Breast epithelium (tissue), 4 donors: ENCODE measurements at places on chromosomes 3 and 15.

DNA sequence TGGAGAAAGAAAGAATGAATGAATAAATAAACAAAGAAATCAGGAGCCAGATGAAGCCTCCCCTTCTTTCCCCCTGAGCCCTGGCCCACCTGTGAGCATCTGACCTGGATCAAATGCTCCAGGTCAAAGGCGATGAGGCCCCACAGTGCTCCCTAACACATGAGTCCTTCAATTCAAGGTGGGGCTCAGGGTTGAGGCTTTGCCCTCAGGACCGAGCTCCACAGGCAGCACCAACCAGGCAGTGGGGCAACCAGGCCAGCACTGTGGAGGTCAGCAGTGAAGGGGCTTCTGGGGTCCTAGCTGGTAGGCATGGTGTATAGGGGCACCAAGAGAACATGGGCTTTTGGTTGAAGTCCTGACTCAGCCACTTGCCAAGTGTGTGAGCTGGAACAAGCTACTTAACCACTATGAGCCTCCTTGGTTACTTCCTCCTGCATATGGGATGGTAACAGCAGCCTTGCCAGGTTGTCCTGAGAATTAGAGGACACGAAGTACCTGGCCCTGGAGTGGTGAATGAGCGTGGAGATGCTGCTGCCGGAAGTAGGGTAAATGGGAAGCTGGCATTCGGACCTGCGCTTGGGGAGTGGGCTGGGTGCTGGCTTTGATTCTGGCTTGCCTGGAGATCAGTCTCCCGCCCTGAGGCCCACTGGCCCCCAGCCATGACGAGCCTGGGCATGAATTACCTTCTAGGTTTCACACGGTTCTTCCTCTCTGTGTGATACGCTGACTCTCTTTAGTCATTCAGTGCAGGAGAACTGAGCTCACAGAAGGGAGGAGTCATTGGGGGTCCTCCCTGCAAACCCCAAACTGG is 10.0 kb upstream of the PAQR5 start:
- H3K4me3 ChIP-seq: peak overlapping the region; percentile 43
- peak overlapping the region; percentile 32 for H3K27ac ChIP-seq
- DNase-seq: no peak
- H3K27me3 ChIP-seq: no peaks in the 10 kb centered on the region
- no peaks in the 10 kb centered on the region for H3K4me1 ChIP-seq

DNA sequence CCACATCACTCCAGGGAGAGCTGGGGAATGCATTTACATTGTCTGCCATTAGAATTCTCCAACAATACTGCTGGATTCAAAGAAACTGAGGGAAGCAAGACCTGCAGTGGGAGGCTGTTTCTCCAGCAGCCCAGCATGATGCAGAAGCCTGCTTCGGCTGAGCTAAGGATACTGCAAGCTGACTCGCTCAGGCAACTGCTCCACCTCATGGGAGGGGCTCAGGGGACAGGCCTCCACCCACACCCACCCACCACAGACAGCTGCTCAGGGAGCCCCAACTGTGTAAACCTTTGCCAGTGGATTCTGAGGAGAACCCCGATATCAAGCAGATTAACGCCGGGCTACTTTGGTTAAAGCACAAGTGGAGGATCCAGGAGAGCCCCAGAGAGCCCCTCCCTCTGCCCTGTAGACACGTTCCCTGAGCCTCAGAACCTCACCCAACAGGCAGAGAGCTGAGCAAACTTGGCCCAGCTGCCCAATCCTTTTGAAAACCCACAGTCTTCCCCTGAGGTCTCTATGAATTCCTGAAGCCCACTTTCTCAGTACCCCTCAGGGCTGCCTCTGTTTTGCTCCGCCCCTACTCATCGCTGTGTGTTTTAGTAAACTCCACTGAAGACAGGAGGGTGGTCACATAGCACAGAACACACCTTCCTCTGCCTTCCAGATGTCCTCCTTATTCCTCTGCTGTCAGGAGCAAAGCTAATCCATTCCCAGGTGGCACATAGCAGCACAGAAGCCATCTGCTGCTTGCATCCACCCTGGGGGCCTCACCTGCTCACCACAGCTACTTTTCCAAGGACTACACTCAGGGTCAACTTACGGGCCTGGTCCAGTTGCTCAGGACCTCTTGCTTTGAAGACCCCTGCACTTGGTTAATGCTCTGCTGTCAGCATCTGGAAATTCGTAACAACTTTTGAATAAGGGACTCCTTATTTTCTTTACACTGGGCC is 269.0 kb downstream of the ABHD5 start:
- DNase-seq: no peak
- H3K4me1 ChIP-seq: no peaks in the 10 kb centered on the region
- H3K27ac ChIP-seq: no peak overlapping the region
- H3K4me3 ChIP-seq: no peak overlapping the region
- H3K36me3 ChIP-seq: no peaks in the 10 kb centered on the region

GRCh38 chr3:183210341-183210740 is 42.7 kb upstream of the B3GNT5 start:
- DNase-seq: no peak
- H3K4me3 ChIP-seq: no peak overlapping the region
- no peaks in the 10 kb centered on the region for H3K4me1 ChIP-seq
- no peaks in the 10 kb centered on the region for H3K36me3 ChIP-seq

GRCh38 chr3:49007068-49007770 is at the start of gene WDR6:
WDR6 (plus strand) TSS chr3:49007391; CDS start chr3:49007432, 41 bp downstream.
- H3K4me1 ChIP-seq: no peaks in the 10 kb centered on the region
- peak; percentile 98 for DNase-seq
- H3K4me3 ChIP-seq: peak within 1 kb of the TSS; percentile 80

DNA sequence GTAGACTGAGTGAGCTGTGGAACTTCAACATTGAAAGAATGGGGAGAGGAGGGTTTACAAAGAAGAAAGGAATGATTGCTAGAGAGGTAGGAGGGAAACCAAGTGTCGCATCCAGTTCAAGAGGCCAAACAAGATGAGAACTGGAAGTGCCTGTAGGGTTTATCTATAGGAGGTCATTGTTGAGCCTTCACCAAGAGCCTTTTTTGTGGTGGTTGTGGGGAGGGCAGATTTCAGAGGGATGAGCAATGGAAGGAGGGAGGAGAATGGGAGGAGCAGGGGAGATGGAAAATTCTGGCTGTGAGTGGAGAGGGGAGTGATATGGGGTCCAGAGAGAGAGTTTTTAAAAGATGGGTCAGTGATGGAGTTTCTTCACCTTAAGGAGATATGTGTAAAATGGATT is 8.5 kb downstream of the PDIA5 start:
- H3K27me3 ChIP-seq: no peaks in the 10 kb centered on the region
- H3K4me1 ChIP-seq: peaks cover 5% of the 10 kb centered on the region
- no peak for DNase-seq
- no peak overlapping the region for H3K4me3 ChIP-seq
- no peaks in the 10 kb centered on the region for H3K36me3 ChIP-seq

DNA sequence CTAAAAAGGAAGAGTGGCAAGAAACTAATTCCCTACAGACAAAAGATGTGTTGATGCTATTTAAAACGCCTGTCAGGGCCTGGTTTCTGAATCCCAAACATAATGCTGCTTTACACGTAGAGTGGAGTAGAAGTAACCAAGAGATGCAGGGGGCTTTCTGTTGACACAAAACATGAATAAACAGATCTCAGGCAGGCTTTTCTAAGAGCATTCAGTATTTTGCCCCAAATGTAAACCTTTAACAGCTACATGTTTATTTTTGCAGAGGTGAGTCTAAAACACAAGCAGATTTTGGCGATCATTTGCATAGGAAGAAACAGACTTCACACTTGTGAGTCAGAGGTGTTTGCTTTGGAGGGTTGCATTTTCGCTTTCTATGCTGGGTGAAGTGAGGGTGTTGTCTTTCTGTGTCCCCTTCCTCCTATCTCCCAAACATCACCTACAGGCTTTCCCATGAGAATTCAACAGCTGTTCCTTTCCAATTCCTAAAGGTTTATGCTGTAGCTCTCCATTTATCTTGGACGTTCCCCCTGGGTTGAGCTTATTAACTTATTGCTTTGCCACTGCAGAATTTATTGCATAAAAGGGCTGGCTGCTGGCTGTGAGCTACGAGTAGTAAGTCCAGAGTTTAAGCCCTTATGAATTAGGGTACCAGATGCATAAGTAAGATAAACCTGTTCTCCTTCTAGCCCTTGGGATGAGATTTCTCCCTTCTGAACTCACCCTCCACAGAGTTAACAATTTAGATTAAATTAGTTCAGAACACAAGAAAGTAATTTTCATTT is 156.7 kb downstream of the DIPK2A start:
- no peak for DNase-seq
- H3K27ac ChIP-seq: peak overlapping the region; percentile 64
- no peak overlapping the region for H3K4me3 ChIP-seq
- no peaks in the 10 kb centered on the region for H3K4me1 ChIP-seq
- no peaks in the 10 kb centered on the region for H3K36me3 ChIP-seq

DNA sequence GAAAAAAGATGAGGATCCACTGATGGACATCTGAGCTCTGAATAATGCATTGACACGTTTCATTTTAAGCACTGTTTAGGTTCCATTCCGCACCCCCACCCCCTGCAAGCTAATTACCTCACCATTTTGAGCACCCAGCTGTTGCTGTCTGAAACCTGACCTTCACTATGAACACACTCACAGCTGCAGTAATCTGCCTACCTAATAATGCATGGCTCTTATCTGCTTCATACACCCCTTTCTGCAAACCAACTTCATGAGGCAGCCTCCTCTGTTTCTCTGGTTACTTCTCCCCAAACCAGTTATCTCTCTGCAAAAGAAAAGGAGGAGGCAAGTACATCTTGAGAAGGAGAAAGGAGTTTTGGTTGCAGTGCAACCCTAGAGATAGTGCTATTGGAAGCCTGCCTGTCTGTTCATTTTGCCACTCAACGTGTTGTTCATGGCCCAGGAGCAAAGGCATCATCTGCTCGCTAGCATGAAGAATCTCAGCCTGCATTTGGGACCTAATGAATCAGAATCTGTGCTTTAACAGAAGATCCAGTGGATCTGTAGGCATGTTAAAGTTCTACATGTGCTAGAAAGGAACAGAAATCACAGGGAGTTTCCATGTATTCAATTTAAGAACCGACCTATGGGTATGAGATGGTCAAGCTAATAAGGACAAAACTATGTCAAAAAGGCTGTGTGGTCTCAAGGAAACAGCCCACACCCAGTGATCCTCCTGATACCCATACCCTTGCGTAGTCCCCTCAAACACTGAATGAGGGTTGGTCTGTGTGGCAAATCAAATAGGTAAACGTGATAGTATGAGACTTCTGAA is 87.2 kb downstream of the MB21D2 start:
- H3K4me3 ChIP-seq: no peak overlapping the region
- H3K36me3 ChIP-seq: no peaks in the 10 kb centered on the region
- no peak overlapping the region for H3K27ac ChIP-seq
- DNase-seq: no peak
- H3K4me1 ChIP-seq: peaks cover 6% of the 10 kb centered on the region

DNA sequence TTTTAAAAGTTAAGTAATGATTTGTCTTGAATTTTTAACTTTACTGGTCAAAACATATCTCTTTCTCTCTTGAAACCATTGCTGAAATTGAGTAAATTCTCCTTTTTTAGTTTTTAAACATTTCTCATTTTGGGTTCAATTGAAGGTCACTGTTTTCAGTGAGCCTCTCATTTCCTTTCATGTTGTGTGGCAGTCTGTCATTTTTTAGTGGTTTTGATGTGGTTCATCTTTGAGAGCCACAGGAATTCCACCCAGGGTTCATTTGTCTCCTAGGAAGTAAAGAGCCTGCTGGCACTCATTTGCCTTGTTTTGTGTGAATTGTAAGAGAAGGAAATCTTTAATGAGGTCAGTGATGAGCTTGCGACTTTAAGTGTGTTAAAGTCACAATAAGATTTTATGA is 10.4 kb downstream of the CLDN11 start:
- no peaks in the 10 kb centered on the region for H3K27me3 ChIP-seq
- no peaks in the 10 kb centered on the region for H3K36me3 ChIP-seq
- H3K27ac ChIP-seq: peak overlapping the region; percentile 55
- H3K4me1 ChIP-seq: no peaks in the 10 kb centered on the region
